HCT116 (cell line): ENCODE measurements at places on chromosomes 12 and 14. TPM values are rescaled to one million over a fixed set of nuclear protein-coding genes. Genes with fewer than 3 reads are reported as not detected.

DNA sequence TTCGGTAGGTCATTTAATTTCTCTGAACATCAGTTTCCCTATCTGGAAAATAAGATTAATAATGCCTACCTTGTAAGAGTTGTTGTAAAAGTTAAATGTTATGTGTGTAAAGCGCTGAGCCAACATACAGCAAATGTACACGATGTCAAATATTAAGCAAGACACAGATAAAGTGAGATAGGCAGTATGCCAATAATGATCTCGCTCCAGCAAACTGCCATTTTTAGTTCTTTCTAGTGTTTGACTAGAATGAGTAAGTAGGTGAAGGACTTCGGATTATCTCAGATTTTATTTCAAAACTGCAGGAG is 840 bp downstream of the DHRS7 start:
- H3K4me1 ChIP-seq, result peaks cover 16% of the 10 kb centered on the region
- H3K36me3 ChIP-seq, result no peaks in the 10 kb centered on the region
- H3K4me3 ChIP-seq, result peak overlapping the region; percentile 98
- no peaks in the 10 kb centered on the region for H3K27me3 ChIP-seq
- H3K27ac ChIP-seq, result peak overlapping the region; percentile 91

GRCh38 chr14:70595443-70596185 is 4.8 kb downstream of the MED6 start:
- DNase-seq, result no peak
- H3K27me3 ChIP-seq, result no peaks in the 10 kb centered on the region
- H3K36me3 ChIP-seq, result peaks cover 48% of the 10 kb centered on the region

DNA sequence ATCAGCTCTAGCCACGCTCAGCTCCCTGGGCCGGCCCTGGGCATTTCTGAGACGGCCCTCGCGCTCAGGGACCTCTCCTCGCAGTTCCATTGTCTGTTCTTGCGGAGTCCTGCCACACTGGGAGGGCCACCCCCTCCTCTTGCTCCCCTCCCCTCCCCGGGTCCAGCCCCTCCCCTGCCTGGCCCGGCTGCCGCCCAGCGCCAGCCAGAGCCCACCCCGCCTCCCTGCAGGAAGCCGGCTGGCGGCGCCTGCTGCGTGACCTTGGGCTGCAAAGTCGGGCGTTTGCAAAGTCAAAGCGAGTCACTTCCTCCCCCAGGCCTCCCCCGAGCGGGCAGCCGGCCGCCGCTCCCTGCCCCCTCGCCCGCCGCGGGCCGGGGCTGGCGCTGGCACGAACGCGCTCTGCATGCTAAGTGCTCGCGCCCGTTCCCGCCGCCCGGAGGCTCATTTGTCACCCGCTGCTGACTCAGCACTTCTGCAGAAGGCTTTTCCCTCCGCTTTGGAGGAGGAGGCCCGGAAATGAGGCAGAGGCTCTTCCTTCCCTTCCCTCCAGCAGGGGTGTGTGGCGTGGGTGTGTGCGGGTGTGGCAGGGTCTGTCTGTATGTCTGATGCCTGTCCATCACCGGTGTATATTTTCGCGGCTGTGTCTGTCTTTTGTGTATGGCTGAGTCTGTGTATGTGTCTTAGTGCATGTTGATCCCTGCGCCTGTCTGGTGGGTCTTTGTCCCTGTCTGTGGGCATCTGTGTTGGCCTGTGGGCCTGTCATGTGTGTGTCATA is 72.0 kb downstream of the IRF2BPL start:
- H3K27ac ChIP-seq, result peak overlapping the region; percentile 100
- H3K36me3 ChIP-seq, result no peaks in the 10 kb centered on the region
- H3K4me1 ChIP-seq, result peaks cover 99% of the 10 kb centered on the region
- H3K4me3 ChIP-seq, result peak overlapping the region; percentile 30
- no peaks in the 10 kb centered on the region for H3K27me3 ChIP-seq

DNA sequence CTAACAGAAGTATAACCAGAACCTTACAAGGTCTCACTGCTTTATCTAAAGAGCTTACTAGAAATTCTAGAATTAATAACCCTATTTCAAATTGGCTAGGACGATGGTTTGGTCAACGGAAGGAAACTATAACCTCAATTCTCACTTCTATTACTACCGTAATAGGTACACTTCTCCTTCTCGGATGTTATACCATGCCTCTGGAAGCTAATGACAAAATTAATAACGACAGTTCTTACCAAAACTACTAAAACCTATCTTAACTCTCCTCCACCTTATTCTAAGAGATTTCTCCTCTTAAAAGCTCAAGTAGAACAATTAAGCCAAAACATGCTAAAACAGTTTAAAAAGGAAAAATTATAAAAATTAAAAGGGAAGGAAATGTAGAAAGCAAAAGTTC is 23.7 kb upstream of the UBC start:
- no peaks in the 10 kb centered on the region for H3K36me3 ChIP-seq
- H3K4me3 ChIP-seq, result no peak overlapping the region; the same call in 1 of the 2 replicates
- peaks cover 60% of the 10 kb centered on the region for H3K4me1 ChIP-seq
- no peak for DNase-seq
- H3K27ac ChIP-seq, result peak overlapping the region; percentile 91; the same call in 1 of the 2 replicates
- no peaks in the 10 kb centered on the region for H3K27me3 ChIP-seq

GRCh38 chr14:100693877-100694578 is 32.7 kb upstream of the DLK1 start:
- H3K36me3 ChIP-seq, result no peaks in the 10 kb centered on the region
- no peak for DNase-seq
- H3K4me3 ChIP-seq, result no peak overlapping the region
- H3K27ac ChIP-seq, result peak overlapping the region; percentile 92
- H3K27me3 ChIP-seq, result no peaks in the 10 kb centered on the region
- H3K4me1 ChIP-seq, result peaks cover 43% of the 10 kb centered on the region

The NKX2-1 gene
- 0.84 TPM for total RNA-seq

The EGLN3 gene
- total RNA-seq, result 13.6 TPM
